Right lobe of liver (tissue), 6 donors: ENCODE measurements at places on chromosomes 4 and X. TPM values are rescaled to one million over a fixed set of nuclear protein-coding genes. Genes with fewer than 3 reads are reported as not detected.
A peak's percentile ranks its signal among the peaks of the same experiment; 100 is the strongest.

DNA sequence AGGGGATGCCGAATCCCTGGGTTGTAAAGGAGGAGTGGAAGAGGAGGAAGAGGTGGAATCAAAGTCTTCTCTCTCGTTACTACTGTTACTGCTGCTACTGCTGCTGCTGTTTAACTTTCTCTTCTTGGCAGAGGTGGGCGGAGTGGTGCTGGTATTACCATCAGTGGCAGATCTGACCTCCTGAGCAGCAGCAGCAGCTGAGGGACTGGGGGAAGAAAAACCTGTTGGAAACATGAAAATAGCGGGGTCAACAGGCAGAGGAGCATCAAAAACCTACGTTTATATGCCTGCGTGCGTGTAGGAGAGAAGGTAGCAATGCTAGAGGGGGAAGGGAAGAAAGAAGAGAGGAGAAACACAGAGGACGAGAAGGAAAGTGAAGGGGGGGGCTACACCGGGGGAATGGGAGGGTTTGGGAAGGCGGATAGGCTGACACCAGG is 339 bp downstream of the CUL4B start:
- no peaks in the 10 kb centered on the region for H3K27me3 ChIP-seq

- H3K4me1 ChIP-seq, result no peaks in the 10 kb centered on the region
- H3K27ac ChIP-seq, result no peak overlapping the region
- no peak overlapping the region for H3K4me3 ChIP-seq
- no peaks in the 10 kb centered on the region for H3K27me3 ChIP-seq
These were observed 527.4 kb downstream of the MID1IP1 start for GRCh38 chrX:39328661-39329060.

The SCML2 gene
- 0.87 TPM for total RNA-seq

GRCh38 chr4:7214359-7214758 is 22.0 kb downstream of the SORCS2 start:
- no peaks in the 10 kb centered on the region for H3K27me3 ChIP-seq
- no peak for DNase-seq
- no peak overlapping the region for H3K27ac ChIP-seq
- no peaks in the 10 kb centered on the region for H3K36me3 ChIP-seq

- no peak overlapping the region for H3K27ac ChIP-seq
- no peaks in the 10 kb centered on the region for H3K36me3 ChIP-seq
- no peaks in the 10 kb centered on the region for H3K27me3 ChIP-seq
- DNase-seq, result no peak
- H3K4me3 ChIP-seq, result no peak overlapping the region
These were observed 154.6 kb upstream of the RPS6KA3 start for GRCh38 chrX:20421275-20421674.

GRCh38 chr4:76449362-76449767 is 14.3 kb downstream of the SHROOM3 start:
- no peak for DNase-seq
- no peak overlapping the region for H3K4me3 ChIP-seq
- no peaks in the 10 kb centered on the region for H3K4me1 ChIP-seq
- no peaks in the 10 kb centered on the region for H3K36me3 ChIP-seq
- H3K27me3 ChIP-seq, result no peaks in the 10 kb centered on the region

DNA sequence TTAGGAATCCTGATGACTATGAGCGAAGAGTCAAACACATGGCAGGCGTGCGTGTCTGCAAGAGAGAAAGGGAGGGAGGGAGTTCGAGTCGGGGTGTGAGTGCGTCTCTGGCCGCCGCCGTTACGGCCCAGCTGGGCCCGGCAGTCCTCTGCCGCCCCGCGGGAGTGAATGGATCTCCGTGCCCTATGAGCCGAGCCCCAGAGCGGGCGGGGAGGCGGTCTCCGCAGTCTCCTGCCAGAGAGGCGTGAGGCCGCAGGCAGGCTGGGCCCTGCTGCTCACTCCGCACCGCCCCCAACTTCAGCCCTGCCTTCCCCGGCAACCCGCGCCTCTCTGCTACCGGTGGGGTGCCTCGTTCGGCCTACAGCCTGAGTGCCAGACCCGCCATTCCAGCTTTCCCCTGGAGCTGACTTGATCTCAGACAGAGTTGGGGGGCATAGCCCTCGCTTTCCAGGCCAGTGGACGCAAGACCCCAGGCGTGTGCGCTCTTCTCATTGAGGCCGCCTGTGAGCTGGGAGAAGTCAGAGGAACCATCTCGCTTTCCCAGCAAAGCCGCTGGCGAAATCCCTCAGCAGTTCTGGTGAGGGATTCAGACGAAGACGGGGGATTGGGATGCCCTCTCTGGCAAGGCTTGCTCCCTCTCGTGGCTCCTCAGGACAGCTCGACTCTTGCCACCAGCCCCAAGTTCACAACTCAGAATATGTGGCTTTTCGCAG is 1.4 kb downstream of the SLC16A2 start:
- no peaks in the 10 kb centered on the region for H3K27me3 ChIP-seq
- no peaks in the 10 kb centered on the region for H3K36me3 ChIP-seq
- peak overlapping the region; percentile 40 for H3K4me3 ChIP-seq

The GAB3 gene
- 1.4 TPM for total RNA-seq

GRCh38 chr4:162364651-162365050 is 200.9 kb upstream of the FSTL5 start:
- no peak for DNase-seq
- H3K27ac ChIP-seq, result no peak overlapping the region
- H3K27me3 ChIP-seq, result no peaks in the 10 kb centered on the region
- no peaks in the 10 kb centered on the region for H3K36me3 ChIP-seq

DNA sequence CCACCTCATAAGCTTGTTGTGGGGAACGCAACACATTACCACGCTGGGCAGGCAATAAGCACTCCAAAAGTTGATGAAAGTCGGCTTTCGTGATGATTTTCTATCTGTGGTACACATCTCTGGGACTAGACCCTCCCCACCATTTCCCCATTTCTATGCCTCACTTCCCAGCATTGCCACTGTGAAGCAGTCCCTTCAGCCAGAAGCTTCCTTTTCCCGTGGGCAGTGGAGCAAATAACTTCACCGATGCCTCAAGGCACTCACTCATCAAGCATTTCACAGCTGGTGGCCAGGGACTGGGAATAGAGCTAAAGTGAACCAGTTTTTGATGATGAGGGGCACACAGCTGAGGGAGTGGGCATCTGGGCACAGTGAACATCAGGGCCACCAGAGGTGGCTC is 18.9 kb downstream of the C4orf50 start:
- H3K36me3 ChIP-seq, result no peaks in the 10 kb centered on the region
- no peak overlapping the region for H3K27ac ChIP-seq
- no peaks in the 10 kb centered on the region for H3K27me3 ChIP-seq
- no peak for DNase-seq
- no peak overlapping the region for H3K4me3 ChIP-seq
- H3K4me1 ChIP-seq, result no peaks in the 10 kb centered on the region

DNA sequence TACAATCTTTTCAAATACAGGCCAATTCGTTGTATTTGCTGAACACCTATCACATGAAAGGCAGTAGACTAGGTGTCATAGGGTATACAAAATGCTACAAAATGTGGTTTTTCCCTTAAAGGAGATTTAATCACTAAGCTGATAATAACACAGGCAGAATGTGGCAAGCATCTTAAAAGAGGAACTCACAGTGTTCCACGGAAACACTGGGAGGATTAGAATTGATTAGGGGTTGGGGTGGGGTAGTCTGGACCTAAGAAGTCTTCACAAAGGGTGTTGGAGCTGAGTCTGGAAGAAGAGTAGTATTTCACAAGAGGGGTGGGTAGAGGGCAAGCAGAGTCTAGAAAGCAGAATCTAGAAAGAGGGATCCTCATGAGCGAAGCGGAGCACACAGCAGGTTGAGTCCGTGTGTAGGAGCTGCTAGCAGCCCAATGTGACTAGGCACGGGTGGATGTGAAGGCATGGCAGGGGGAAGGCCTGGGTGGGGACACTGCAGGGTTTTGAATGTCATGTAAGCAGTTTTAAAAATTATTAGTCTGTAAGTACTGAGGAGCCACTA is 123.6 kb downstream of the MGST2 start:
- H3K27ac ChIP-seq, result no peak overlapping the region
- H3K36me3 ChIP-seq, result no peaks in the 10 kb centered on the region
- no peak overlapping the region for H3K4me3 ChIP-seq
- H3K4me1 ChIP-seq, result no peaks in the 10 kb centered on the region
- DNase-seq, result no peak
- no peaks in the 10 kb centered on the region for H3K27me3 ChIP-seq

The TET2 gene
- 5.8 TPM for total RNA-seq

- H3K27me3 ChIP-seq, result no peaks in the 10 kb centered on the region
- no peak for DNase-seq
- no peak overlapping the region for H3K4me3 ChIP-seq
- H3K36me3 ChIP-seq, result no peaks in the 10 kb centered on the region
These were observed 407.6 kb upstream of the NDST3 start for GRCh38 chr4:117626664-117627063.

The TBX22 gene
- total RNA-seq, result not detected

DNA sequence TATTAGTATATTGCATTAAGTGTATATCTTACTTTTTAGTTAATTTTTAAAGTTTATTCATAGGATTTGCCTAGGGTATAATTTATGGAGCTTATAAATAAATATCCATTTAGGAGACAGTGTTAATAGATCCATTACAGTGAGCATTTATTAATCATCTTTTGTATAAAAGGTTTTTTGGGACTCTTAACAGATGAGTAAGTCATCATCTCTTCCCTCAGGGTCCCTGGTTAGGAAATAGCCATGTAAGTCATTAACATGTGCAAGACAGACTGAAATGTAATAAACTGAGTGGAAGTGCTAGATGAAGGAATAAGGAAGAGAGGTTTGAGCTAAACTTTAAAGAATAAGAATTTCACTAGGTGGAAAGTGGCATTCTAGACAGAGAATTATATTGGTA is 69.2 kb downstream of the PAQR3 start:
- H3K36me3 ChIP-seq, result peaks cover 28% of the 10 kb centered on the region
- H3K4me1 ChIP-seq, result no peaks in the 10 kb centered on the region
- DNase-seq, result no peak
- H3K27ac ChIP-seq, result no peak overlapping the region
- no peaks in the 10 kb centered on the region for H3K27me3 ChIP-seq

The FHIP1A gene
- 5.7 TPM for total RNA-seq

GRCh38 chr4:168587411-168588125 is 90.7 kb downstream of the PALLD start:
- no peaks in the 10 kb centered on the region for H3K36me3 ChIP-seq
- H3K4me1 ChIP-seq, result no peaks in the 10 kb centered on the region
- no peaks in the 10 kb centered on the region for H3K27me3 ChIP-seq
- H3K4me3 ChIP-seq, result no peak overlapping the region
- DNase-seq, result no peak

DNA sequence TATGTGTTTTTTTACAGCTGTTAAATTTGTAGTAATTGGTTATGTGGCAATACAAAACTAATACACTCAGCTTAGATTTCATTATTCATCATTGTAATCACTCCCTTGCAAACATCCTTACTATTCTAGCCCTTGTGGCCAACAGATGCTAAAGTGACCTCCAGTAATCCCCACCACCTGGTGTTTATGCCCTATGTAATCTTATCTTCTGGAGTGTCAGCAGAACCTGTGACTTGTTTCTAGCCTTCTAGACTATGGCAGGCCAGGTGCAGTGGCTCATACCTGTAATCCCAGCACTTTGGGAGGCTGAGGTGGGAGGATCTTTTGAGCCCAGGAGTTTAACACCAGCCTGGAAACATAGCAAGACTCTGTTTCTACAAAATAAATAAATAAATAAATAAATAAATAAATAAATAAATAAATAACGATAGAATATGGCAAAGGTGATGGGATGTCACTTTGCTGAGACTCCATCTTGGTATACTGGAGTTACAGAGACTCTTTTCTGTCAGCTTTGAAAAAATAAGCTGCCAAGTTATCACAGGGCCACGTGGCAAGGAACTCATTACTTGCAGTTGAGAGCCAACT is 12.3 kb upstream of the TSR2 start:
- no peak for DNase-seq
- H3K4me1 ChIP-seq, result no peaks in the 10 kb centered on the region
- H3K27me3 ChIP-seq, result no peaks in the 10 kb centered on the region
- H3K36me3 ChIP-seq, result no peaks in the 10 kb centered on the region

DNA sequence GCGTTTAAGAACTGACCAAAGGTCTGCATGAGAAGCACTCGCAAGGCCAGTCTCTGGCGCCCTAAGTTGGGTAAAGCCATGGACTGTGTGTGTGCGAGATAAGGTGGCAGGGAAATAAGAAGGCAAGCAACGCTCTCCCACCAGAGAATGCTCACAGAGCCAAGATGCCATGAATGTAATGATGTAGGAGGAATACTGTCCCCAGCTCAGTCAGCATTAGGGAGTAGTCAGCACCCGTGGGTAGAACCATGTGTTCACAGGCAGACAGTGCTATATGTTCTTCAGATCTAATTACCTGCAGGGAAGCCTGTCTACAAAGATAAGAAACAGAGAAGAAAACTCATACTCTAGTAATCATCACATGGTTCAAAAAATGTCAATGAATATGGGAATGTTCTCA is 68.8 kb downstream of the SEC24D start:
- H3K4me3 ChIP-seq, result no peak overlapping the region
- no peak for DNase-seq
- H3K36me3 ChIP-seq, result no peaks in the 10 kb centered on the region
- H3K27me3 ChIP-seq, result no peaks in the 10 kb centered on the region
- H3K27ac ChIP-seq, result no peak overlapping the region
- H3K4me1 ChIP-seq, result no peaks in the 10 kb centered on the region

GRCh38 chr4:72365981-72366380 is 203.0 kb downstream of the ADAMTS3 start:
- no peak overlapping the region for H3K27ac ChIP-seq
- H3K4me1 ChIP-seq, result no peaks in the 10 kb centered on the region
- no peak for DNase-seq
- no peaks in the 10 kb centered on the region for H3K36me3 ChIP-seq
- H3K4me3 ChIP-seq, result no peak overlapping the region

DNA sequence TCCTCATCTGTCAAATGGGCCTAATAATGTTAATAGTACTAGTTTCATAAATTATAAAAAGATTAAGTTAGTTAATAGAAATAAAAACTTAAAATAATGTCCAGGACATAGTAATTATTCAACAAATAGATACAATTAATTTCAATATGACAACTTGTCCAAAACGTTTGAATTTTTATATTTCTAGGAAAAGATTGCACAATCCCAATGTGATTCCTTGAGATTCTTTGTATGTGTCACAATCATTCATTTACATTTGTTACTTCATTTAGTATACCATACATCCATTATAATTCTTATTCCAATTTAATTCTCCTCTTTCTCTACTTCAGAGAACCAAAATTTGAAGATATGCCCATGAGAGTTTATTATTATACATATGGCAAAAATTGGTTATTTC is 554.2 kb downstream of the GABRG1 start:
- H3K4me1 ChIP-seq, result no peaks in the 10 kb centered on the region
- no peaks in the 10 kb centered on the region for H3K36me3 ChIP-seq
- H3K4me3 ChIP-seq, result no peak overlapping the region
- DNase-seq, result no peak

GRCh38 chr4:124803026-124803425 is 90.5 kb upstream of the ANKRD50 start:
- H3K27ac ChIP-seq, result no peak overlapping the region
- DNase-seq, result no peak
- H3K4me3 ChIP-seq, result no peak overlapping the region
- H3K4me1 ChIP-seq, result no peaks in the 10 kb centered on the region

The F11 gene
- 98.4 TPM for total RNA-seq

The GAGE1 gene
- total RNA-seq, result not detected

DNA sequence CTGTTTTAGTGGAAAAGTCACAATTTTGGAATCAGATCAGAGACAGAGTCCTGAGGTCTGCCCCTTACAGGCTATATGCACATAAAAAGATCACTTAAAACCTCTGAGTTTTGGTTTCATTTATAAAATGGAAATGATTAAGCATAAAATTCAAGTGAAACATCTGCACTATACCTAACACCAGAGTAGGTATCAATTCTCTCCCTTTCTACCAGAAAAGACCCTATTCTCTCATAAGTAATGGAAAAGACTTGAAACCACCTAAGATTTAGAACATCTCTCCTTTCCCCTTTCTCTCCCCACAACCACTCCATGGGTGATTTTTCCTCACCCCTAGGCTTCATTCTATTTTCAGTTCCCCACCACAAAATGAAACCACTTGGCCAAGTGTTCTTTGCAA is 907 bp downstream of the LHFPL1 start:
- no peaks in the 10 kb centered on the region for H3K36me3 ChIP-seq
- H3K4me3 ChIP-seq, result no peak overlapping the region
- H3K27ac ChIP-seq, result no peak overlapping the region
- no peak for DNase-seq
- H3K4me1 ChIP-seq, result peaks cover 5% of the 10 kb centered on the region
